ENCODE measurements at places on chromosomes 2 and 18. TPM values are rescaled to one million over a fixed set of nuclear protein-coding genes. Genes with fewer than 3 reads are reported as not detected.

Gene SLC4A3
- 3.6 TPM for total RNA-seq

Gene RESP18
- not detected for total RNA-seq

Gene PHOSPHO2
- total RNA-seq, result 17.3 TPM

GRCh38 chr2:202036601-202037037 is 3.0 kb downstream of the FZD7 start:
- DNase-seq, result no peak

GRCh38 chr2:237724811-237725478 is 73.6 kb upstream of the RBM44 start:
- DNase-seq, result no peak

Data from tibial nerve (tissue), 4 donors.